Stimulated activated naive B cell treated with anti-CD40 and anti-IgM and Interleukin-4, amounts not matched to agents 10 μg/mL and 1 μg/mL and 100 μg/mL, for 72 hours (primary cell): ENCODE measurements at places on chromosomes 16 and 17.

DNA sequence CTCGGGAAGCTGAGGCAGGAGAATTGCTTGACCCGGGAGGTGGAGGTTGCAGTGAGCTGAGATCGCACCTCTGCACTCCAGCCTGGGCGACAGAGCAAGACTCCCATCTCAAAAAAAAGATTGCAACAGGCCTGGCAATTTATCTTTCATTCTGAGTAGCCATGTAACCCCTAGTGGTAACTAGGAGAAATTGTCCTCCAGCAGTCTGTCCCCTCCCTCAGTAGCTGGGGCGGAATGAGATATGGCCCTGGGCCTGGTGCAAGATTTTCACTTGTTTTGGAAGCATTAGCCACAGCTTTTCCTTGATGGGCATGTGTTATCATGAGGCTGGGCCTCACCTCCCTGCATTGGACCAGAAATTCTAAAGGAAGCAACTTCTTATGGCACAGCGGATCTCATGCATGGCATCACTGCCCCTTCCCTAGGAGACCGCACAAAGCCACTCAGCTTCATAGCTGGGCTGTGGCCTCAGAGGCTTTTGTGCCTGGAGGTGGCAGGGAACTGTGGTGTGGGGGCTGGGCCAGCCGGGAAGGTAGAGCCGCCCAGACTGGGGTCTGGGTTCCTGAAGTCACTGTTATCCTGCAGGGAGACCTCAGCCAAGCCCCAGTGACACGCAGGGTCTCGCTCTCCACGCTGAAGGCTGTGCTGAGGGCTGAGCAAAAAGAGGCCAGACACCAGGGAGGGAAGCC lies 13.4 kb downstream of the NATD1 start:
- DNase-seq: no peak

- DNase-seq: no peak
Observed at GRCh38 chr17:11438673-11439072, 159.6 kb upstream of the DNAH9 start.

DNA sequence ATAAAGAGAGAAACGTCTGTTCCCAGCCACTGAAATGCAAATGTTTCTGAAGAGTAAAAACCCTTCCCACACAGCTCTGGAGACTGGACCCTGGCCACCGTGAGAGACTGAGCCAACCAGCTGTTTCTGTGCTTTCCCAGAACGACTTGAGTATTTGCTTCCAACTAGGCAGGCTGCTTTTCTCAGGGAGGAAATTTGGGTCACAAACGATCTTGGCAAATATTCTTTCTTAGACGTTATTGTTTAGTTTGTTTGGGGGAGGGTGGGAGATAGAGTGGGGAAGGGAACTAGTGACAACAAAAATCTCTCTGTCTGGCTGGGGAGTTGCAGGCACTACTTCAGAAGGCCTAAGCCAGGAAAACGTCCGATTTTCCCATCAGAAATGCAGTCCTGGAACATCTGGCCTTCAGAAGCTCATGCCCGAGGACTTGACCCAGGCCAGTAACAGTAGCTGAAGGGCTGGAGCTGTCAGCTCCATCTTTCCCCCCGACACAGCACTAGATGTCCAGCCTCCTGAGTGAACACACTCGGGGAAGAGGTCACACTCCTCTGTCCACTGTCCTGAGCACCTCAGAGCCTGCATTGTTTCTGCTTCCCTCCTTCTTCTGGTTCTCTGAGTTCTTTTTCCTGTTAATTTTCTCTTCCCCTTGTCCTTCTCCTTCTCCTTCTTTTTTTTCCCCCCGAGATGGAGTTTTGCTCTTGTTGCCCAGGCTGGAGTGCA lies 4.0 kb downstream of the CCDC92B start:
- no peak for DNase-seq

- no peak for DNase-seq
Observed at GRCh38 chr16:82016263-82016662, 5.0 kb upstream of the SDR42E1 start.

GRCh38 chr16:22789281-22789945 lies 24.5 kb upstream of the HS3ST2 start:
- no peak for DNase-seq

- DNase-seq: no peak
Observed at GRCh38 chr17:80101946-80102663, 724 bp downstream of the GAA start.

DNA sequence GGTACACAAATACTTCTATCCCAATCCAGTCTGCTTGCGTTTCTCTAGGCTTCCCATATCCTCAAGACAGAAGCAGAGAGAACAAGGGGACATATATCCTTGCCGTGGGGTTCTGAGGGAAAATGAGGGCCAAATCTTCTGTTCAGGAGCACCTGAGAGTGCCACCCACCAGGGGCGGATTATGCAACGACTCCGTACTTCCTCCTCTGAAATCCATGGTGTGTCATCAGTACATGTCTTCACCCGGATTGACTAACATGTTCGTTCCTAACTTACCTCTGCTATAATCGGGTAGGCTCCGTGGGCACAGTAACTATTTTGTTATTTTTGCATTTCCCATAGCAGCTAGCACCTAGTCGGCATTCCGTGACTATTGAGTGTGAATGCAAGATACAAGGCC lies 7.8 kb upstream of the ZNF200 start:
- DNase-seq: no peak

GRCh38 chr17:13725288-13725990 lies 123.7 kb upstream of the HS3ST3A1 start:
- no peak for DNase-seq

- DNase-seq: no peak
Observed at GRCh38 chr16:55842369-55843104, 9.6 kb upstream of the CES1 start.

DNA sequence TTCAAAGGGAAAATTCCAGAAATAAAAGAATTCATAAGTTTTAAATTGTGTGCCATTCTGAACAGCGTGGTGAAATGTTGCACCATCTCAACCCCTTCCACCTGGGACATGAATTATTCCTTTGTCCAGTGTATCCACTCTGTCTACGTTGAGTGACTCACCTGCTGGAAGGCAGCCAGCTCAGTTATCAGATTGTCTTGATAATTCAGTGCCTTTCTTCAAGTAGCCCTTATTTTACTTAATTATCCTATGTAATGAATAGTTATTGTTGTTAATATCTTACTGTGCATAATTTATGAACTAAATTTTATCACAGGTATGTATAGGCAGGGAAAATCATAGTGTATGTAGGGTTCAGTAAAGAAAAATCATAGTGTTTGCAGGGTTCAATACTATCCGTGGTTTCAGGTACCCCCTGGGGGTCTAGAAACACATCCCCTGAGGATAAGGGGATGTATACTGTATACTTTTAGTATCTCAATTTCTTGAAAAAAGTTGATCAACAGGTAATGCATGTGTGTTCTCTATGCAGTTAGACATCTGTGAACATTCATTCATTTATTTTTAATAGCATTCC lies 7.7 kb upstream of the PCTP start:
- no peak for DNase-seq

DNA sequence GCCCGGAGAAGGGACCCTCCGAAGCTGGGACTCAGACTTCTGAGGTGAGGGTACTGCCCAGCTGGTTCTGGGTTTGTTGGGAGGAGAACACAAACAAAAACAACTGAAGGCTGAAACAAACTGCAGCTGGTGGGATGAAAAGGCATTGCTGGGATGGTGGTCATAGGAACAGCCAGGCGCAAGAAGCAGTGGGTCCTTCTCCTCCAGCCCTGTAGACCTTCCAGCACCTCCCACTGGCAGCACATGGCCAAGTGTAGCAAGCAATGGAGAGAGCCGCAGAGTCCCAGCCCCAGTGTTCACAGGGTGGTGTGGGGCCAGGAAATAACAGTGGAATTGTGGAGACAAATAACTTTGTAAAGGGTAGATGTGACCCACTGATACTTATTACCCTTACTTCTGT lies 48.7 kb upstream of the FOXJ1 start:
- no peak for DNase-seq

DNA sequence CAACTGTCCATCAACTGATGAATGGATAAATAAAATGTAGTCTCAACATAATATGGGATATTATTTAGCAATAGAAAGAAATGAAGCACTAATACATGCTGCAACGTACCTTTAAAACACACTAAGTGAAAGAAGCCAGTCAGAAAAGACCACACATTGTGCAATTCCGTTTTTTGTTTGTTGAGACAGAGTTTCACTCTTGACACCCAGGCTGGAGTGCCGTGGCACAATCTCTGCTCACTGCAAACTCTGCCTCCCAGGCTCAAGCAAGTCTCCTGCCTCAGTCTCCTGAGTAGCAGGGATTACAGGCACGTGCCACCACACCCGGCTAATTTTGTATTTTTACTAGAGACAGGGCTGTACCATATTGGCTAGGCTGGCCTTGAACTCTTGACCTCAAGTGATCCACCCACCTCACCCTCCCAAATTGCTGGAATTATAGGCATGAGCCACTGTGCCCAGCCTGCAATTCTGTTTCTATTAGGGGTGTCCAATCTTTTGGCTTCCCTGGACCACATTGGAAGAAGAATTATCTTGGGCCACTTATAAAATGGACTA lies 40.1 kb downstream of the SCNN1B start:
- no peak for DNase-seq

DNA sequence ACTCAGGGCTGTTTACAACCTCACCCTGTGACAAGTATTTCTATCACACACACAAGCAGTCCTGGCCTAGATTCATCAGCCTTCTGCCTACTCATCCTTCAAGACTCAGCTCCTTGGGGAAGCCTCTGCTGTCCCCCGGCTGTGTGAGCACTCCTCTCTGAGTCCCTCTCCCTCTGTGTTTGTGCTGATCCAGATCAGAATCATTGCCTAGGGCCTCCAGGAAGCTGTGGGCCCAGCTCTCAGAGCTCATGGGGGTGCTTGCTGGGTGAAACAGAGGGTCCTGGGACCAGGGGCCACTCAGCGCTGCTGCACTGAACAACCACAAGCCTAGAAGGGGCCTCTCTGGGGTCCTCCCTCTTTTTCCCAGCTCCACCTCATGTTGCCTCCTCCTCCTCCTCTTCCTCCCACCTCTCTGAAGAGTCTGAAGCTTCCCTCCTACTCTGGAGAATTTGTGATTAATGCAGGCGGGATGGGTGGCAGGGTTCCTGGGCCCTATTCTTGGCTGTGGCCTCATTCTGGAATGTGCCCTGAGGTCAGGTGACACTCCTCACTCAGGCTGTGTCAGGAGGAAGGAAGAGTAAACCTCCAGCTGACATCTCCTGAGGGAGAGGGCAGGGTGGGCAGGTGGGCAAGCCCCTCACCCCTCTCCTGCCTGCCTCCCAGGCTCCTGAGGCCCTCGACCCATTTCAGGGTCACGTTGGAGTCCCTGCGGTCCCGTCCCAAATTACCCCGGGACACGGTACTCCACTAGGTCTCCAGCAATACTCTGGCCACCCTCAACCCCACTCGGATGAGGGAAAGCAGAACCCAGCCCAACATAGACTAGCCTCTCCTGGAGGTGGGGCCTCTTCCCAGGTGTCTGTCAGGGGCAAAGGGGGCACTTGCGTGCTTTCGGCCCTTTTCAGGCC lies 10.1 kb downstream of the WFIKKN2 start:
- no peak for DNase-seq

DNA sequence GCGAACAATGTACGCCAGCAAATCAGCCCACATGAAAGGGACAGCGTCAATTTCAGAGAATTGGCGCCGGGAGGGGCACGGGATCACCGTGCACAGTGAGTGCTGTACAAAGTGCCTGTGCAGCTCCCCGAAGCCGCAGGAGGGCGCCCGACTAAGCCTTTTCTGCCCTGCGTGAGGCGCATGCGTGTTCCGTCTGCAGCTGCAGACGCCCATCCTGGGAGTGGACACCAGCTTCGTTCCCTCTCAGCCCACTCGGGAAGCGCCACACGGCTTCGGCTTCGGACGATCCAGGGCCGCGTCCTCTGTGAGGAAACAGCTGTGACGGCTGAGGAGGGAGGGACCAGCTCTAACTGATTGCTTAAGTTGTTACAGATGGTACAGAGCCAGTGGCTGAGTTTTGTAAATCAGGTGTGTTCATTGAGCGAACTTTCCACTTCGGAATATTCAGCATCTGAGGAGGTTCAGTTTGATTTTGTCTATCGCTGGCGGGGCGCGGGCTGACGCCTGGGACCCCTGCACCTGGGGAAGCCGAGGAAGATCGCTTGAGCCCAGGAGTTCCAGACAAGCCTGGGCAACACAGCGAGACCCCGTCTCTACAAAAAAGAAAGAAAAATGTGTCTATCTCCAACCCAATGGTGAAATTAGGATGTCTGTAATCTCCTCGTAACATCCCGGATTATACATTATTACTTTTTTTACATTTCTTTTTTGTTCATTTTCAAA lies 15.4 kb upstream of the ZNF287 start:
- DNase-seq: peak; percentile 83

GRCh38 chr17:14972844-14973243 lies 292.3 kb downstream of the PMP22 start:
- no peak for DNase-seq

- no peak for DNase-seq
Observed at GRCh38 chr17:2317796-2318195, 14.0 kb downstream of the SRR start.

GRCh38 chr16:83011939-83012338 lies 385.2 kb downstream of the CDH13 start:
- no peak for DNase-seq

DNA sequence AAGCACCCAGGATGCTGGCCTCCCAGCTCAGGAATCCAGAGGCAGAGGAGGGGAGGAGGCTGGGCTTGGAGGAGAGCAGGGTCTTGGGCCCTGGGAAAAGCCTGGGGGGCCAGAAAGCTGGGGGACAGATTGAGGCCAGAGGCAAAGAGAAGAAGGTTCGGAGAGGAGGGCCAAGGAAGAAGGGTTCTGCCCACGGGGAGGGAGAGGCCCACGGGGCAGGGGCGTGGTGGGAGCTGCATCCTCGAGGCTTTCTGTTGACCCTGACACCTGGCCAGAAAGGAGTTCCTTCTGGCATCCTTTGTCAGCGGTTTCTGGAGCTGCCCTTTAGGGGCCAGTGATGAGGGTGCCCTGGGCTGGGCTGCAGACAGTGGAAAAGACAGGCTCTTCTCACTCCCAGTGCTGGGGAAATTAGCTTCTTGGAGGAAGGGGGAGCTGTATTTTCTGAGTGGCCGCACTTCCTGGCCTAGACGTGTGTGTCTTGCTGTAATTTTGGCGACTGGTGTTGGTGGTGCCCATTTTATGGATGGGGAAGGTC lies 308.7 kb downstream of the SEC14L1 start:
- no peak for DNase-seq

DNA sequence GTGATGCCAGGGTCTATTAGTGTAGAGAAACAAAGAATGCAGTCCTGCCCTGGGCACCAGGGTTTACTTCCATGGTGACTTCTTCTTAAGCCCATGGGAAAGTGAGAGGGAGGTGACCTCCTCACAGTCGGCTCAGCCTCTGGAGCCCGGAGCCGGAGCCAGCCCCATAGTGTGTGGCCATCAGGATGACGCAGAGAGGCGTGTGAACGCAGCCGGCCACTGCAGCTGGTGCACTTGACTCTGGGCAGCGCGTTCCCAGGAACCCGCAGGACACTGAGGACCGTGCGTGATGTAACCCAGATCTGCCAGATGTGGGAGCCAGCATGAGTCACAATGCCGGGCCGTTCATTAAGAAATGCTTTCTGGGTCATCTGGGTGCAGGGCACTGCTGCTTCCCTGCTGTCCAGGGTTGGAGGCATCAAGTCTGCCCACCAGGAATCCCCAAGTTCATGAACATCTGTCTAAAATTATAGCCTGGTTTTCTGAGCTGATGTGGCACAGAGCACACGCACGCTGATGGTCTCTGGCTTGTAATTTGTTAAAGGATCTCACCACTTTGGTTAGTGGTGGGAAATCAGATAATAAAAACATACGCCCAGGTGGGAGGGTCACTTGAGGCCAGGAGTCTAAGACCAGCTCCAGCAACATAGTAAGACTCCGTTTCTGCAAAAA lies 114.1 kb downstream of the PITPNC1 start:
- no peak for DNase-seq

- DNase-seq: no peak
Observed at GRCh38 chr17:49190932-49191331, 19.4 kb downstream of the GNGT2 start.
